ENCODE measurements at places on chromosomes 5 and 9.

DNA sequence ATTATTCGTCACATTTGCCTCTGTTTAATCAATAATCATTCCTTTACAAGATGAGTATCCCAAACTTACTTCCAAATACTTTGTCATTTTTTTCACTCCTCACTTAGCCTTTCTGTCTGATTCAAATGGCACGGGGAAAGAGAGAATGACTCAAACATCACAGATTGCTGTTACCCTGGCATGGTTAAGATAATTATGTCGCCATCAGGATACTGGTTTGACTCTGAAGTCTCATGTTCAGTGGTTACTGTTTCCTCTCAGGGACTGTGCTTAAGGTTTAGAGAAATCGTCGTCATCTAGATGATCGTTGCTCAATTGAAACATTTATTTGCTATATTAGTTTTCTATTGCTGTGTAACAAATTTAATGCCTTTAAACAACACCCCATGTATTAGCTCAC is 45.2 kb upstream of the RAD23B start:
- no peak for DNase-seq

- DNase-seq = no peak
Observed at GRCh38 chr9:76684213-76684612, 80.0 kb upstream of the PCA3 start.

GRCh38 chr9:125466411-125466810 is 204.8 kb downstream of the GAPVD1 start:
- DNase-seq = no peak

DNA sequence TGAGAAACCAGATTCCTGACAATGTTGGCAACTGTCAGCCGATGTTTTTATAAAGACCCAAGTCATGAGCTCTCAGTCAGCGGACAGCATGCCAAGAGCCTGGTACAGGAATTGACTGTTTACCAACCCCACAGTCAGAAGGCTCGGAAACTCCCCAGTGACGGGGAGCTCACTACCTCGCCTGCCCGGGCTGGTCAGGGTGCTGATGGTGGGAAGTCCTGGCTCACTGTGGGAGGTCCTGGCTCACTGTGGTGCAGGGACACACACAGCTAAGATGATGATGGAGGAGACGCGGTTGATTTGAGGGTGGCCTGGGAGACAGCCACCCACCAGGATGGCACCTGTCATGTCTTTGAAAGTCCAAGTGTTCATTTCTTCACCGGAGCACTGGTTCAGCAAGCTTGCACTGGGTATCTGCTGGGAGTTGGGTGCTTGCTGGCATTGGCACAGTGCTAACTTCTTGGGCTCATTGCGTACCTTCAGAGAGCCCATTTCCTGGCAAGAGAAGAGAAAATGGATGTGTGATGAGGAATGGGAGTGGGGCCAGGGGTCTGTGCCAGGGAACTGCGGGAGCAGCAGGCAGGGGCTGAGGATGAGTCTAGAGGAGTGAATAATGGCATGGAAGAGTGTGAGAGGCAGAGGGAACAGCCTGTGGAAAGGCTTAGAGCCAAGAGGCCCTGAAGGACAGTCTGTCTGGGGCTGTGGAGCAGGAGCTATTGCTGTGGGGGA is 15.3 kb downstream of the ASS1 start:
- no peak for DNase-seq
